NCI-H1105 (cell line): ENCODE measurements at places on chromosomes 7 and 10.
A peak's percentile ranks its signal among the peaks of the same experiment; 100 is the strongest.

DNA sequence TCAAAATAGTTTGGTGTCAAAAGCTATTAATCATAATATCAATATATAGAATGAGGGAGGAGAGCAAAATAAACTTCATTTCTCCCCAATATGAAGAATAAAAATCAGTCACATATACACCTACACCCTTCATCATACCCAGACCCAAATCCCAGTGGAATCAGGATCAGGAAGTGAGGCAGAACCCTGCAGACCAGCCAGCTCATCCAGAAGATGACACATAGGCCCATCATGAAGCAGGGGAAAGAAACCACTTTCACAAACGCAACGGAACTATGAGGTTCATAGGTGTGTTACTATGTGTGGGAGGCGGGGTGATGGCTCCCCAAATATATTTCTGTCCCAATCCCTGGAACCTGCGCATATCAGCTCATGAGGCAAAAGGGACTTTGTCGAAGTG is 89.0 kb downstream of the RSU1 start:
- no peak for DNase-seq

- DNase-seq = no peak
These were observed 21.8 kb downstream of the NPTX2 start for GRCh38 chr7:98638853-98639252.

- no peak for DNase-seq
These were observed 107.6 kb downstream of the SGMS1 start for GRCh38 chr10:50516171-50516570.

GRCh38 chr10:63430091-63430998 is 35.4 kb downstream of the JMJD1C start:
- DNase-seq = no peak

DNA sequence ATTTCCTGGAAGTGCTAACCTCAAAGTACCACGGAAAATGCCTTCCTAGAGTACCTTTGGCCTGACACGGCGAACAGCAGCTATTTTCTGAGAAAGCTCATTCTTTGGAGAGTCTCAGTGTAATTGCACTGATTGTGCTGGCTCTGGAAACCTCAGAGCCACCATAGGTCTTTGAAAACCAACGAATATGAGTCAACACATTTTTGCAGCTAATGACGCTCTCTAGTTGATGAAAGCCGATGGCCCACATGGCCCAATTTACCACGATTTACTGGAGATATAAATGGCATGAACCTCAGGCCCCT is 187.1 kb downstream of the ADARB2 start:
- DNase-seq = peak; percentile 40

DNA sequence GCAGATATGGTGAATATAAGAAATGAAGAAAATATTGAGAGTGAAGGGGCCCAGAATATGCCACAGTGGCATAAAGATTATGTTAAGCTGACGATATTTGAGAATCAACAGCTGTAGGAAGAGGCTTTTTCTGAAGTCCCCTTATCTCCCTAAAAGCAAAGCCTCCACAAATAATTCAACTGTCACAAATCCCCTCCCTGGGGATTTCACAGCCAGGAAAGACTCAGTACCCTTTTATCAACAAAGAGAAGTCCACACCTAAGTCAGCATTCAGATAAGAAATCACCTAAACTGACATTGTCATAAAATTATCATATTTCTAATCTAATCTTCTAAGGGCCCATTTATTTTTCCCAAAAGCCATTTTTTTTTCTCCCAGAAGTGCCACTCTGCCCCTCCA is 284.9 kb upstream of the VWC2 start:
- no peak for DNase-seq

DNA sequence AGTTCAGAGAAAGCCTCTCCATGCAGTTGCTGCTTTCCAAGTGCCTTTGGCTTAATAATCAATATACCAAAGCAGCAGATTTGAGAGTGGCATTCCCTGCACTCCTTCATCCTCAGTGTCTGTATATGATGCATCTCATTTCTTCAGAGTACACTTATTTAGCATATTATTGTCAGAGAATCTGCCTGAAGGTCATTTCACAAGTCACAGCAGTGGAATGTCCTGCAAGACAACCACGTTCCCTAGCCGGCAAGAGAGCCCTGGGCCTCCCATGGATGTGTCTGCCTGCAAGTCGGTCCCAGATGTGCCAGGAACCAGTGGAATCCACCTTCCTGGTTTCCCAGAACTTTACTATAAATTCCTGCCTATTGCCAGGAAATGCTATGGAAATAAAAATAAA is 289.4 kb upstream of the IGFBP3 start:
- no peak for DNase-seq

- no peak for DNase-seq
These were observed 95.1 kb downstream of the GLRX3 start for GRCh38 chr10:130231251-130231741.

- DNase-seq = no peak
These were observed 65.0 kb downstream of the ZEB1 start for GRCh38 chr10:31383810-31384588.

- DNase-seq = no peak
These were observed 1284.3 kb downstream of the TYW1 start for GRCh38 chr7:68280931-68281330.

GRCh38 chr7:142855756-142856564 is 1.1 kb downstream of the EPHB6 start:
- peak; percentile 51 for DNase-seq

DNA sequence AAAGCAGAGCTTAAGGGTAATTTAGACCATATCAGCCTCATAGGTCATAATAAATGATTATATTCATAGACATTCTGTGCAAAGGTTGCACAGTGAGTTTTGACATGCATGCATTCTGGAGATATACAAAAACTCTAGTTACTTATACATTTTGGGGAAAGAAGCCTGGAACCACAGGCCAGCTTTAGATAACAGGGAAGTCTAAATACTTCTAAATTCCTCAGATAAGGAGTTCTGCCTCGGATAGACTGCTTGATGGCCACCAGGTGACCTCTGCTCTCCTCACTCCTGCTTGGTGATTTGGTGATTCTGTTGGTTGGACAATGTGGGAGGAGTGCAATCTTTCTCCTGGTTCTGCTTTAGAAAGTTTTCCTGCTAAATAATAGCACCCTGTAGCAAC is 77.9 kb downstream of the SGMS1 start:
- no peak for DNase-seq

GRCh38 chr7:78605119-78605518 is 806.5 kb downstream of the PHTF2 start:
- no peak for DNase-seq

GRCh38 chr10:61471491-61471890 is 18.3 kb upstream of the TMEM26 start:
- no peak for DNase-seq

GRCh38 chr7:71216211-71216610 is 84.3 kb downstream of the GALNT17 start:
- no peak for DNase-seq

GRCh38 chr7:18638594-18639452 is 143.3 kb downstream of the HDAC9 start:
- no peak for DNase-seq

DNA sequence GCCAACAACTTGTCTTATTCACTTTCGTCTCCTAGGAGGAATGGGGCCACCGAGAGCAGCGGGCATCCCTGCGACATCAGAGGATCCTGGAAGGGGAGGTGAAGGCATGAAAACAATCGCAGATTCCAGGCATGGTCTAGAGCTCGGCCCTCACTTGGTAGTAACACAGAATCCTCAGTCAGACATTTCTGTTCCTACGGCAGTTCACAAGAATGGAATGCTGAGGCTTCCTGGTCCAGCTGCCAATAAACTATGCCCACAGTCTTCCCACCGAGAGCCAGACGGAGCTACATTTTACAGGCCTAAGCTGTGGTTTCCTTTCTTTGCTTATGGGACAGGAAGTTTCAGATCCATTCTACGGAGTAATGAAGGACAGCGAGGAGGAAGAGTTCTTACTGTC is 75.8 kb downstream of the OR13A1 start:
- DNase-seq = no peak

GRCh38 chr10:86756511-86757112 is at the start of gene BMPR1A:
Gene BMPR1A (plus strand): TSS chr10:86756619. CDS start chr10:86876019, 119,400 bp downstream.
- no peak for DNase-seq

DNA sequence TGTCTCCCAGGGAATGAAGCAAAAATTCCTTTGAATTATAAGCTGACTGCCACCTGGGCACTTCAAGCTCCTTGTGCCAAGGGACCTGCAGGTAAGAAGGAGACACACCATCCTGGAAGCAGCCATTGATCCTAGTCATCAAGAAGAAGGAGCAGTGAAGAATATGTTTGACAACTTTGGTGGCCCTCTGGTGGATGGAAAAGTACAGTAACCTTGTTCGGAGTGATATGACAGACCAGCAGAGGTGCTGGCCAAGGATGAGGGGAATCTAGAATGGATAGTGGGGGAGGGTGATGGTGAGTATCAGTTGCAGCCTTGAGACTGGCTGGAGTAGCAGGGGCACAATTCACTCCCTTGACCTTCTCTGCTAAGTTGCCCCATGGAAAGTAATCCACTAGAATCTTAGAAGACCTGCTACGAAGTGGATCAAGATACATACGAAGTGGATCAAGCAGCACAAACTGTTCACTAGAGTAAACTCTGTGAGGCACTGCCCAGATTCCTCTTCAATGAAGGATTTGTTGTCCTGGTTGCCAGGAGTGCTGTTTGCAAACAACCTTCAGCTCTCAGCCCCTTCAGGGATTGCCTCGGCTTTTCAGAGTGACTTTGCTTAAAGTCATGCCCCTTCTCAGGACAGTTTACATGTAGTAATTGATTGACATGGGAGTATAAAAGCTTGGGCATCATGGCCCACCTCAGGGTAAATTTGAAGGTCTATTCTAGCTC is 44.8 kb upstream of the ORC5 start:
- DNase-seq = no peak

GRCh38 chr7:131934452-131934851 is 378.0 kb upstream of the PODXL start:
- no peak for DNase-seq

DNA sequence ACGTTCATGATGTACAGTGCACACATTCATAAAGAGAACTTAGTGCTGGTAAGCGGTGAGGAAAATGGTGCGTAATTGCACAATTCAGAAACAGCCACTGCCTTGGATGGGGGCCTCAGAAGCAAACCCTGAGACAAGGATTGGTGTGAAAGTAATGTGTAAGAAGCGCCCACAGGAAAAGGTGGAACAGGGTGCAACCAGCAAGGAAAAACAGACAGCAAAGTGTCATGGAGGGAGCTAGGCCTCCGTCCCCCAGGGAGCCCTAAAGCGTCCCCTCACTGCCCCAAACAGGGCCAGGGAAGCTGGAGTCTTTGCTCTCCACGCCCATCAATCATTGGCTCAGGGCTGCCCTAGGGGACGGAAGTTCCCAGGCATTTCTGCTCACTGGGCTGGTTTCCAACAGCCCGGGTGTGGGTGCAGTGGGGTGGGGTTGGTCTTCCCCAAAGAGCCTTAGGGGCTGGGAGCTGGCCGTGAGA is 9.6 kb upstream of the C10orf105 start:
- DNase-seq = no peak

DNA sequence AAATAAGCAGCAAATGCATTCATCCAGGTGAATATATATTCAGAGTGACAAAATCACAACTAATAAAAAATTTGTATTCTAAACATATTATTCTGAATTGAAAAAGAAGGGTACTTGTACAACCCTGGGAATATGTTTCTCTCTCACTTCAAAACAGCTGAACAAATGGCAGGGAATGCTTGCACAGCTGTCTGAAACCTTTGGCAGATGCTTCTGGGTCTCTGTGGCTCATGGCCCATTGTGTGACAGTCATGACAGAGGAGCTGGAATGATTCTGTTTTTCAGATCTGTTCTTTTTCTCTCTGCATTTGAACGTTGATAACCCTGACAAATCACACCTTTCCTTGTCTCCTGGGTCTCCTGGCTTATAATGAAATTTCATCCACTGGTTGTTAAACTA is 275.7 kb upstream of the FZD1 start:
- DNase-seq = peak; percentile 28

GRCh38 chr10:1662438-1663025 is 74.8 kb downstream of the ADARB2 start:
- DNase-seq = no peak

DNA sequence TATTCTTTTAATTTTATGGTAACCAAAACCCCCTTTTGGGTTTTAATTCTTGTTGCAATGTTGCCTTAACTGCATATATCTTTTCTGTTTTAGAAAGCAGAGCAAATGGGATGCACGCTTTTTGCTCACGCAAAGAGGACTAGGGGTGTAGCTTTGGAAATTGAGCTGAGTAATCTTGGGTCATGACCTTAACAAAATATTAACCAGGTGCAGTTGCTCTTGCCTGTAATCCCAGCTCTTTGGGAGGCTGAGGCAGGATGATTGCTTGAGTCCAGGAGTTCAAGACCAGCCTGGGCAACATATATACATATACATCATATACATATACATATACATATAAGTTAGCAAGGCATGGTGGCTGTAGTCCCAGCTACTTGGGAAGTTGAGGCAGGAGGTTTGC is 172.9 kb upstream of the BMPER start:
- DNase-seq = no peak

GRCh38 chr7:96067321-96067720 is 254.6 kb downstream of the SLC25A13 start:
- DNase-seq = no peak

DNA sequence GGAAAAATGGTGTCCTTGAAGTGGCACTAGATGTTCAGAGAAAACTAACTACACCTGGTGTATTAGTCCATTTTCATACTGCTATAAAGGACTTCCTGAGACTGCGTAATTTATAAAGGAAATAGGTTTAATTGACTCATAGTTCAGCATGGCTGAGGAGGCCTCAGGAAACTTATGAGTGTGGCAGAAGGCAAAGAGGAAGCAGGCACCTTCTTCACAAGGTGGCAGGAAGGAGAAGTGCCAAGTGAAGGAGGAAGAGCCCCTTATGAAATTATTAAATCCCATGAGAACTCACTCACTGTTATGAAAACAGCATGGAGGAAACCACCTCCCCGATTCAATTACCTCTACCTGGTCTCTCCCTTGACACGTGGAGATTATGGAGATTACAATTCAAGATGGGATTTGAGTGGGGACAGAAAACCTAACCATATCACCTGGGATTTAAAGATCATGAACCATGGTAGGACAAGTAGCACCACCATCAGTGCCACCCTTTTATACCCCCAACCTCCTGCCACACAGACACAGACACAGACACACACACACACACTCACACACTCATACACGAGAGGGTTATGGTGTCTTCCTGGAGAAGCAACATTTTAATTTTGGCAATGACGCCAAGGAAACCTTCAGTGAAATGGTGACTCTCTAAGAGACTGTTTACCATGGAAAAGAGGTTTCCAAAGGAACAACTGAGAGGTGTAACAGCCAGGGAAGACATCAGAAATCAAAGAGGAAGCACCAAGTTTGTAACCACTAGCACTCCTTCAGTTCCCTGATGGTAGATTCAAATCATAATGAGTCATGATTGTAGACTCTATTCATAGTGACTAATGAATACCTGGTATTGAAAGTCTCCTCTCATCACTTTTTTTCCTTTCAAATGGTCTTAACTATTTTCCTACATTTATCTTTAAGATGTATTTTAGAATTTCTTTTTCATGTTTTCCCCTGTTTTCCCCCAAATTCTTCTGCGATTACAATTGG is 41.8 kb upstream of the WNT16 start:
- DNase-seq = no peak
